ENCODE measurements at places on chromosomes 3 and 15. TPM values are rescaled to one million over a fixed set of nuclear protein-coding genes. Genes with fewer than 3 reads are reported as not detected.

DNA sequence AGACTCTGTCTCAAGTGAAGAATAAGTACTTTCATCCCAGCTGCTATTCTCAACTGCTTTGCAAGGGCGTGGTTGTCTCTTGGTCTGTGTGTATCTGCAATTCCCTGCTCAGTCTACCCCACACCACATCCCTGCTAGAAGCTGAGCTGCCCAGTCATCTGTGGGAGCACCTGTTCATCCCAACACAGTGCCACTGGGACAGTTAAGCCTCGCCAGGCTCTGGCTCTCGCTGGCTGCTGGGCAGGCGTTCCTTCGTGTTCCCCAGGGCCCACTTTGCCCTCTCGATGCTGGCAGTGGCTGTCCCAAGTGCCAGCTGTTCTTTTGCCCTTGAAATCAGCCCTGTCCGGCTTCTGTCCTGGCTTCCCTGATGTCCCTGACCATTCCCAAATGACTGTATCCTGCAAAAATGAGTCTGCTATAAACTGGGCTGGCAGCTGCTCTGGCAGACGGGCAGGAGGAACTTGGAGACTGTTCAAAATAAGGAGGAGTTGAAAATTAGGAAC, 91.6 kb upstream of the KLHL25 start:
- peaks cover 2% of the 10 kb centered on the region for H3K27me3 ChIP-seq
- H3K4me1 ChIP-seq = no peaks in the 10 kb centered on the region
- H3K4me3 ChIP-seq = no peak overlapping the region
- no peak for DNase-seq

GREM1 gene
- not detected for total RNA-seq

DNA sequence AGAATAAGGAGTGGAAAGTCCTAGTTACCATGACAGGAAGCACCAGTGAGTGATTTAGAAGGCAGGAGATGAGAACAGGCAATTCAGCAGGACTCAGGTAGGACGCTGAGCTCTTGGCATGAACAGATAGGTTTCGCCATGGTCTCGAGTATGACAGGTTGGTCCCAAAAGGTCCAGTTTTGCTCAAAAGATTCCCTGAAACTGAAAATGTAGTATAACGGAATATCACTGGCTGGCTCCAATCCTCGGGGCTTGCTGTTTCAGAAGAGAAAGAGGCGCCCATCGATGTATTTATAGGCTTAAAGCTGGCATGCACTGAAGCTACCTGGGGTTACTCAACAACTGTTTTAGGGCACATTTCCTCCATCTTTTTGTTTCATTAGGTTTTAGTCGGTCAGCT, 59.2 kb downstream of the SRGAP3 start:
- DNase-seq = no peak
- H3K4me1 ChIP-seq = peaks cover 2% of the 10 kb centered on the region
- H3K27ac ChIP-seq = no peak overlapping the region

- peaks cover 20% of the 10 kb centered on the region for H3K4me1 ChIP-seq
- no peak for DNase-seq
- no peaks in the 10 kb centered on the region for H3K27me3 ChIP-seq
- no peak overlapping the region for H3K27ac ChIP-seq
- H3K4me3 ChIP-seq = no peak overlapping the region
Measured at GRCh38 chr3:37183375-37183831, 9.0 kb upstream of the LRRFIP2 start.

- H3K27me3 ChIP-seq = no peaks in the 10 kb centered on the region
- peaks cover 20% of the 10 kb centered on the region for H3K36me3 ChIP-seq
Measured at GRCh38 chr3:131502530-131503319, at the start of gene MRPL3. Gene MRPL3, minus strand, starts transcription at chr3:131502971. Its CDS starts 150 bp downstream, at chr3:131502821.
